Activated CD4-positive, alpha-beta memory T cell treated with anti-CD3 and anti-CD28 coated beads, Interleukin-2, amount 10 ng/mL, durations not matched to agents 7 days and 5 days (primary cell): ENCODE measurements at places on chromosomes 11 and 22. TPM values are rescaled to one million over a fixed set of nuclear protein-coding genes. Genes with fewer than 3 reads are reported as not detected.

Gene PTH
- total RNA-seq: not detected

Gene OR8G5
- not detected for total RNA-seq

Gene DNAJB7
- not detected for total RNA-seq

Gene MPEG1
- total RNA-seq: not detected

Gene OR52E4
- not detected for total RNA-seq

DNA sequence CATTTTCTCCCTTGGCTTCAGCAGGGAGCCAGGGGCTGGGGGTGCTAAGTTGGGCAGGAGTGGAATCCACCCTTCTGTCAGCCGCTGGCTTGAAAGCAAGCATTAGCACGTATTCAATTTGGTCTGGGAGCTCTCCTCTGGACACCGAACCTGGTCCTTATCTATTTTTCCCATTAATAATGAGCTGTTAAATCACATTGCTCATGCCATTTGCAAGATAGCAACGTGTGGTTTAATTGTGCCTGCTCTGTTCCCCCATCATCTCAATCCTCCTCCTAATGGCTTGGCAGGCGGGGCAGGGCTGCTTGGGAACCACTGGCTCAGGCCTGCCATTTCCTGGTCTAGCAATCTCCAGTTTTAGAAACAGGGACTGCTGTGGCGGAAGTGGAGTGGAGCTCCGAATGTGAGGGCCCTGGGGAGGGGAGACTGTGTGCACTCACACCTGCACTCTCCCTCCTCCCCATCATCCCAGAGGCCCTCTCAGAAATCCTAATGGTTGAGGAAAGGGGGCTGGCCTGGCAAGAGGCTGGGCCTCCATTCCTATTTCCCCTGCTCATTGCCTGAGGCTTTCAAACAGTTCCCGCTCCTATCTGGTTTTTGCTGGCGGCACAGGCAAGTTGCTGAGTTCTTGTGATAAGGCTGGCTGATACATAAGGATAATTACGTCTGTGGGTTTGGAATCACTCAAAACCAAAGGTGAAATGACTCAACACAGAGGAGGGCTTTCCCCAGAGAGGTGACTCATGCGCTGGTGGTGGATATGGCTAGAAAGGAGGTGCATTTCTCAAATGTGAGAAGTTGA, 201.2 kb upstream of the E2F8 start:
- H3K27me3 ChIP-seq: peaks cover 59% of the 10 kb centered on the region
- DNase-seq: peak; percentile 51
- H3K4me1 ChIP-seq: peaks cover 20% of the 10 kb centered on the region
- H3K4me3 ChIP-seq: no peak overlapping the region
- no peaks in the 10 kb centered on the region for H3K36me3 ChIP-seq

GRCh38 chr11:1943977-1944376, 3.2 kb upstream of the MRPL23 start:
- DNase-seq: peak; percentile 11
- H3K27me3 ChIP-seq: no peaks in the 10 kb centered on the region
- H3K4me1 ChIP-seq: peaks cover 2% of the 10 kb centered on the region
- no peak overlapping the region for H3K27ac ChIP-seq

DNA sequence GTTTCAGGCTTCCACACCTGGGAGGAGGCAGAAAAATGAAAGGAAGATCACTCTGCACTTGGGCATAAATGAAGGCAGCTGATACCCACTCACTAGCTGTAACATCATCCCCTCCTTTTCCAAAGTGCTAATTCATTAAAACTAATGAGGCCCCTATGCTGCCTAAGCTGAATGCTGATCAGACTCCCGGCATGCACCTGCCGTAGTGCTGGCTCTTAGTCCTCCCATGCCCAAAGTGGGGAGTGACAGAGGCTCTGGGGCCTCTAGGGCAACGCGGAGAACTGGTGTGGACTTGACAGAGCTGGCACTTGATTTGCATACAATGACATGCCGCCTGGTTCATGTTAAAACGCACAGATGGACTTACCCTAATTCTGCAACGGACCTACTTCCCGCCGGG, 96.5 kb upstream of the NCAM1 start:
- H3K4me3 ChIP-seq: no peak overlapping the region
- peaks cover 4% of the 10 kb centered on the region for H3K27me3 ChIP-seq
- no peaks in the 10 kb centered on the region for H3K36me3 ChIP-seq
- H3K27ac ChIP-seq: no peak overlapping the region
- DNase-seq: no peak
- no peaks in the 10 kb centered on the region for H3K4me1 ChIP-seq

DNA sequence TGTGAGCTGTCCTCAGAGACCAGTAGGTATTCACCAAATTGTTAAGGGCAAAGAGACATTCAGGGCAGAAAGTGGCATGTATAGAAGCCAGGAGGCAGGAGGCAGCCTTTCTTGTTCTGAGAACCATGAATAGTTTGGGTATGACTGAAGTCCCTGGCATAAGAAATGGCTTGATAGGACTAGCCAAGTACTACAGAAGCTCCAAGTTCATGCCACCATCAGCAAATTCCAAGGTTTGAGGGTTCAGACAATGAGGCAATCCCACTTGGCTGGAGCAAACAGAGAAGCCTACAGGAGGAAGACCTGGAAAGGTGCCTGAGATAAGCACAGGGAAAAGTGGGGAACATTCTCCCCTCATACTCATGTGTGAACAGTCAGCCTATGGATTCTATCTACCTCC, 25.8 kb downstream of the XRRA1 start:
- H3K4me3 ChIP-seq: no peak overlapping the region
- H3K36me3 ChIP-seq: peaks cover 24% of the 10 kb centered on the region
- no peaks in the 10 kb centered on the region for H3K27me3 ChIP-seq
- no peak overlapping the region for H3K27ac ChIP-seq
- H3K4me1 ChIP-seq: peaks cover 36% of the 10 kb centered on the region
- DNase-seq: no peak

DNA sequence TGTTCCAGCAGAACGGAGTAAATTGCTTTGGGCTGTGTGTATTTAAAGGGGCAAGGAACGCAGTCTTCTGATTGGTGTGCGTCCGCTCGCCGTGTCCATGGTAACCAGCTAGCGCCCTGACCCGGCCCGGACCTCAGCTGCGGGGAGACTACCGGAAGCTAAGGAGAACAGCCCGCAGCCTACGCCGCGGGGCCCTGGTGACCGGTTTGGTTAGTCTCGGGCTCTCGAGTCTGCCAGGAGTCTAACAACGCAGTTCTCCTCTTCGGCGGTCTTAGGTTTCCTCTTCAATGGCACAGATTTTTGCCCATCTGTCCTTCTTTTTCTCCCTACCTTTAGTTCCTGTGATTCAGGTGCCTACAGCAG, 3.5 kb upstream of the OR56A3 start:
- peaks cover 1% of the 10 kb centered on the region for H3K27me3 ChIP-seq
- no peak overlapping the region for H3K4me3 ChIP-seq
- H3K4me1 ChIP-seq: no peaks in the 10 kb centered on the region
- DNase-seq: no peak
- no peaks in the 10 kb centered on the region for H3K36me3 ChIP-seq
- no peak overlapping the region for H3K27ac ChIP-seq

DNA sequence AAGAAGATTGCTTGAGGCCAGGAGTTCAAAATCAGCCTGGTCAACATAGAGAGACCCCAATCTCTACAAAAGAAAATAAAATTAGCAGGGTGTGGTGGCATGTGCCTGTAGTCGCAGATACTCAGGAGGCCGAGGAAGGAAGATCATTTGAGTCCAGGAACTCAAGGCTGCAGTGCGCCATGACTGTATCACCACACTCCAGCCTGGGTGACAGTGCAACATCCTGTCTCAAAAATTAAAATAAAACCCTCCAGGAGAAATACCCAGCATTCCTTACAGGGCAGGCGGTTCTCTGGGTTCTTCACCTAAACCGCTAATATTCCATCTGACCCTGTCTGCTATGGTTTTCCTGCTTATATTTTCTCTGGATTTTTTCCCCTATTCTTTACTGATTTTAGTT, 13.5 kb downstream of the TCF20 start:
- no peak overlapping the region for H3K4me3 ChIP-seq
- no peak for DNase-seq
- peaks cover 13% of the 10 kb centered on the region for H3K36me3 ChIP-seq

GRCh38 chr22:36156515-36157419, 3.8 kb downstream of the APOL3 start:
- H3K27me3 ChIP-seq: no peaks in the 10 kb centered on the region
- H3K27ac ChIP-seq: peak overlapping the region; percentile 91
- peaks cover 80% of the 10 kb centered on the region for H3K36me3 ChIP-seq
- DNase-seq: peak; percentile 70

DNA sequence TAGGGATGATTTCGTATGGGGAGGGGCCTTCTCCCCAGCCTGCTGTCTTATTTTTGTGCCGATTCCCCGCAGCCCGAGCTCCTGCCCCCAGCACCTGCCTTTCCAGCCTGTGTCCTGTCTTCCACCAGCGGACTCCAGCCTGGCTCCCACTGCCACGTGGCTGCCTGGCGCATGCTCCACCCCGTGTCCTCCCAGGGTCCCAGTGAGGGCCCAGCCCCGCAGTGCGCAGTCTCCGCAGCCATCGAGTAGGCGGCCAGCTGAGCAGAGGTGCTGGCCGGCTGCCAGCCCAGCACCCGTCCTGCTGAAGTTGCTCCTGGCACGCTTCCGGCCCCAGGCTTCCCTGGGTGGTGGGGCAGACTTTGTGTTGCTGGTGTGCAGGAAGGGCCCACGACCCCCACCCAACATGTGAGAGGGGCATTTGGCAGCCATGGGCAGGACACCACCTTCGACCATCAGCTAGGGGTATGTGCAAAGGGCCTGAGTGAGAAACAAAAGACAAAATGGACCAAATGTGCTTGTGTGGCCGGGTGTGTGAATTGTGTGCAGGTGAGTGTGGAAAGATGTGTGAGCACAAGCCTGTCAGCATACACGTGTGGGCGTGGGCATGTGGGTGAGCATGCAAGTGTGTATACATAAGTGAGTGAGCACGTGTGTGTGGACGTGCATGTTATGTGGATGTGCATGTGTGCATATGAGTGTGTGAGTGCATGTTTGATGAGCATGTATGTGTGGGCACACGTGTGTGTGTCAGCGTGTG, 55.9 kb downstream of the RTN4R start:
- H3K27ac ChIP-seq: no peak overlapping the region
- no peak for DNase-seq
- no peak overlapping the region for H3K4me3 ChIP-seq
- no peaks in the 10 kb centered on the region for H3K36me3 ChIP-seq
- H3K4me1 ChIP-seq: peaks cover 10% of the 10 kb centered on the region

DNA sequence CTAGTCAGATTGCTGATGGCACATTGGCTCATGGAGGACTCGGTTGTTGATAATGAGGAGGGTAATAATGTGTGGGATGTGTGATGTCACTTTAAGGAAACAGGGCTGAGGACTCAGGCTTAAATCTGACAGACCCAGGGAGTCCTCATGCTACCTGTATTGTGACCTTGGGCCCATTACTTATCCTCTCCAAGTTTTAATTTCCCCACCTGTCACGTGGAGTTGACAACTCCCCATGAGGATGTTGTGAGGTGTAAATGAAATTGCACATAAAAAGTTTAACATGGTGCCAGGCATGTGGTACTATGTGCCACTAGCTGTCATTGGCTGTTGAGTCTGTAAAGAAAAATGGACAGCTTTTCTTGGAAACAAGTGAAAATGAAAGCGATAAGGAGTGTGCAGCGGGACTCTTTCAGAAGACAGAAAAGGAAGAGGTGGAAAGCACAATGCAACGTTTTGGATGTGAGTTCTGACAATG, 15.3 kb downstream of the IL10RA start:
- no peaks in the 10 kb centered on the region for H3K27me3 ChIP-seq
- DNase-seq: peak; percentile 69
- H3K4me1 ChIP-seq: peaks cover 100% of the 10 kb centered on the region
- H3K36me3 ChIP-seq: peaks cover 72% of the 10 kb centered on the region

DNA sequence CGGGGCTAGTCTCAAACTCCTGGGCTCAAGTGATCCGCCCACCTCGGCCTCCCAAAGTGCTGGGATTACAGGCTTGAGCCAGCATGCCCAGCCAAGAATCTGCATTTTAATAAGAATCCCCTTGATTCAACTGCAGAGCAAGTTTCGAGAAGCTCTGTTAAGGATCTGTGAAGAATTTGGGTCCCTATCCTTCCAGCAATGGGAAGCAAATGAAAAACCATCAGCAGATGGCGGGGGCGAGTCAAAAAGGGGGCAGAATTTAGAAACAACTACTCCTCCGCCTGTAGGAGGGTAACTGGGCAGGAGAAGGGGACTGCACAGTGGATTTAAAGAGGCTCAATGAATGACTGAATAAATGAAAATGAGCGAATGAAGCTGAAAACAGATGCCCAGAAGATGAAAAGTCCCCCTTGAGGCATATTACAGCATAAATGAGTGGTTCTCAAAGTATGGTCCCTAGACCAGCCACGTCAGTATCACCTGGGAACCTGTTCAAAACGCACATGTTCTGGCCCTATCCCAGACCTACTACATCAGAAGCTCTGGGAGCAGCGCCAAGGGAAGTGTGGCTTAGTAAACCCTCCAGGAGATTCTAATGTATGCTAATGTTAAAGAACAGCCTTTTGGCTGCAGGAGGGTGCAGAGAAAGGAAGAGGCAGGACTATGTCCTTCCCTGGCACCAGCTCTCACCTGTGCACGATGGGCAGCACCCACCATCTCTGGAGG, 15.0 kb downstream of the VWCE start:
- DNase-seq: no peak
- no peaks in the 10 kb centered on the region for H3K36me3 ChIP-seq
- no peak overlapping the region for H3K4me3 ChIP-seq
- H3K27me3 ChIP-seq: peaks cover 3% of the 10 kb centered on the region
- no peak overlapping the region for H3K27ac ChIP-seq
- peaks cover 2% of the 10 kb centered on the region for H3K4me1 ChIP-seq

GRCh38 chr22:26744892-26745808, 87.8 kb downstream of the MIAT start:
- DNase-seq: no peak
- H3K27ac ChIP-seq: no peak overlapping the region
- no peaks in the 10 kb centered on the region for H3K27me3 ChIP-seq
- H3K4me3 ChIP-seq: no peak overlapping the region
- H3K36me3 ChIP-seq: no peaks in the 10 kb centered on the region

DNA sequence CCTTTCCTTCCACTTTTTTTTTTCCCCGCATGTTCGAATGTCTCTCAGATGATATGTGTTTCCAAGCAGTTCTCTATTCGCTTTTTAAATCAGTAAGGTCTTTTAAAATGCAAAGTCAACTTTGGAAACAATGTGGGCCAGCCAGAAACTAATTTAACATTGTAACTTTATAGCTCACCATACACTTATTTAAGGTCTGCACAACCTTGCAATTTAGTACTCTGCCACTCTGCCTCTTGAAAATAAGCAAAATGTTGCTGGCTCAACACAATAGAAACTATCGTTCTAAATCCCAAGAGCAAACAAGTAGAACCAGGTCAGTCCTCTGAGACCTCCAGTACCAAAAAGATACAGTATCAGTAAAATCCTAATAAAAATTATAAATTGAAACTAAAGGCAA, 109.0 kb downstream of the SIK3 start:
- no peak for DNase-seq
- peaks cover 4% of the 10 kb centered on the region for H3K36me3 ChIP-seq
- peaks cover 50% of the 10 kb centered on the region for H3K4me1 ChIP-seq
- no peak overlapping the region for H3K4me3 ChIP-seq
- H3K27ac ChIP-seq: no peak overlapping the region

GRCh38 chr11:12284316-12285050, 92.9 kb upstream of the PARVA start:
- no peak overlapping the region for H3K27ac ChIP-seq
- H3K4me1 ChIP-seq: peaks cover 4% of the 10 kb centered on the region
- no peak overlapping the region for H3K4me3 ChIP-seq
- H3K27me3 ChIP-seq: no peaks in the 10 kb centered on the region
- DNase-seq: peak; percentile 4
